A549 (cell line): ENCODE measurements at places on chromosomes 4 and X.

GRCh38 chr4:175290401-175290800 lies 372.2 kb downstream of the ADAM29 start:
- DNase-seq, result no peak

DNA sequence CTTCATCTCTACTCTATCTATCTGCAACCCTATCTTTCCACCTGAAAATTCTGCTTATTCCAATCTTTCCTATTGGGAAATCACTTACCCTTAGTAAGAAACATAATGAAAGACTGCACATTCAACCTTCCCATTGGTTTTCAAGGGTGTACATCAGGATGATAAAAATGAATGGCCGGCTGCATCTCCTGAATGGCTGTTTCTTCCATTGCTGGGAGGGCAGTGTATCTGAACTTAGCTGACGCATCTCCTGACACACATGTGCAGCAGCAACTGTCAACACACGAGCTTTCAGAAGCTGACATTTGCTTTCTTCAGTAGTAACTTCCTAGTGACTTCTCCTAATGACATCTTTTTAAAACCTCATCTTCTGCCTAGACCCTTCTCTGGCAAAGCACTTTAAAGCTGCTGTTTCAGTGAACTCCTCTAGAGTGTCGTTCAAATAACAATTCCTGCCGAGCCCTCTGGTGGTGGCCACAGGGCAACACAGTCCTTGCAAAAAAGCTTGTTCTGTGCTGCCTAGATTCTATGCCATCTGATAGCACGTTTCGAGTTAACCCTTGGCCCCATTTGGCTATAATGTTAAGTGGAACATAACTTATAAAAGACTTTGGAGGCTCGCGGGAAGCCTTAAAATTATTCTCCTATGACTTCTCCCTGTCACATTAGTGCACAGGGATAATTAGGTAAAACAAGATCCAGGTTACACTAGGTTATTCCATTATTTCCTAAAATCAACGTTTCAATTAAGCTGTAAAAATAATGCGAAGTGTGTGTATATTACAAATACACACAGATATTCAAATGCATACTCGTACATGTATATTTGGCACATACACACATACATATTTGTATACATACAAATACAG lies 2340.7 kb downstream of the PCDH7 start:
- DNase-seq, result peak; percentile 58

DNA sequence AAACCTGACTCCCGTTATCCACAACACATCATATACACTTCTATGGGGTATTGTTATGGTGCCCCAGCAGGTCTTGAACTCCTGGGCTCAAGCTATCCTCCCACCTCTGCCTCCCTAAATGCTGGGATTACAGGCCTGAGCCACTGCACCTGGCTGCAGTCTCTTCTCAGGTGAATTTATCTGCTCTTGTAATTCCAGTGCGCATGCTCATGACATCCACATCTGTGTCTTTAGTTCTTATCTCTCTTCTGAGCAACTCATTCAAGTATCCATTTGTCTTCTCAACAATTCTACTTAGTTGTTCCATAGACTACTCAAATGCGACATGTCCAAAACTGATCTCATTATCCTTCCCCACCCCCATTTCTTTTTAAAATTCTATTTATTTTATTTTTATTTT lies 20.5 kb upstream of the MID2 start:
- DNase-seq, result no peak

- no peak for DNase-seq
These were observed 190.7 kb downstream of the GLUD2 start for GRCh38 chrX:121238093-121238492.

DNA sequence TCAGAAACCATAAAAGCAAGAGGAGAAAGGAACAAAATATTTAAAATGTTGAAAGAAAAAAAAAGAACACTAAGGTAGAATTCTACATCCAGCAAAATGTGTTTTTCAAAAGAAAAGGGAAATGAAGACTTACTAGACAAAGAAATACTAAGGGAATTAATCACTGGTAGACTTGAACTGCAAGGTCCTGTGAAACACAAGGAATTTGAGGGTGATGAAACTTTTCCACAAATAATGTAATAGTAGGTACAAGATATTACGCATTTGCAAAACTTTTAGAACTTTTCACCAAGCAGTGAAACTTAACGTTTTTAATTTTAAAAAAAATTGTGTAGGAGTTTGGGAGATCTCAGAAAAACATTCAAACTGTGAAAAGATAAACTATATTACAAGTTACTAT lies 180.3 kb upstream of the MAGEB16 start:
- DNase-seq, result no peak

GRCh38 chrX:80876877-80877276 lies 67.2 kb upstream of the BRWD3 start:
- DNase-seq, result peak; percentile 5

DNA sequence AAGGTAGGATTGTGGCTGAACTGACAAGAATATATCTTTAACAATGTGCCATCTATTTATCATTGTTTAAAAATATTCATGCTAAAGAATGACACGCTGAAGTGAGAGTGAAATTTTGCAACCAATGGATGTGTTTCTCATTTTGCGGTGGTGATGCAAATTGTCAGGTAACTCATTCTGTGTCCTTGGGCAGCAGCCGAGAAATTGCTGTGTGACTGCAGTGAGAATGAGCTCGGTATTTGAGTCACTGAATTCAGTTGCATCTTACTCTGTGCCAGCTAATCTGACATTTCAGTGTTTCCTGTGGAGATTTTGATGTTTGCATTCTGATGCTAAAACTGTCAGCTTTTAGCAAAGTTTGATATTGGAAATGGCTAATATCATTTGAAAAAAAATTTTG lies 28.1 kb downstream of the MCUB start:
- no peak for DNase-seq

GRCh38 chr4:52780617-52781354 lies 29.6 kb upstream of the ERVMER34-1 start:
- no peak for DNase-seq

GRCh38 chr4:114026447-114026846 lies 47.0 kb upstream of the ARSJ start:
- no peak for DNase-seq

DNA sequence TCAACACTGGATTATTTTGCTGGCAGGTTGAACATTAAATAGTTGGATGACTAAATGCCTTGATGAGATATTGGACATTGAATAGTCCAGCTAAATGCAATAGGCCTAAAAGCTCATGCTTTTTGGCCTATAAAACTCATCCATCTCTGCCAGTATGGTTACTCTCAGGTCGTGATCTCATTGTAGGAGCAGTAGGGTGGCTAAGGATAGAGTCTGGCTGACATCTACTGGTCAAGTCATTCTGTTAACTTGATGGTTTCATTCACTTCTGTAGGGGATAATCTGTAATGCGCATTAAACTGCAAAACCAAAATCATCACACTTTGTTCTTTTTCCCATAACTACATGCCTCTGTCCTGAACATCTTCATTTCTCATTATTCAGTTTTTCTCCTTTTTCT lies 227.0 kb downstream of the DKK2 start:
- peak; percentile 20 for DNase-seq

- DNase-seq, result peak; percentile 12
These were observed 33.9 kb upstream of the STIM2 start for GRCh38 chr4:26826721-26827120.

DNA sequence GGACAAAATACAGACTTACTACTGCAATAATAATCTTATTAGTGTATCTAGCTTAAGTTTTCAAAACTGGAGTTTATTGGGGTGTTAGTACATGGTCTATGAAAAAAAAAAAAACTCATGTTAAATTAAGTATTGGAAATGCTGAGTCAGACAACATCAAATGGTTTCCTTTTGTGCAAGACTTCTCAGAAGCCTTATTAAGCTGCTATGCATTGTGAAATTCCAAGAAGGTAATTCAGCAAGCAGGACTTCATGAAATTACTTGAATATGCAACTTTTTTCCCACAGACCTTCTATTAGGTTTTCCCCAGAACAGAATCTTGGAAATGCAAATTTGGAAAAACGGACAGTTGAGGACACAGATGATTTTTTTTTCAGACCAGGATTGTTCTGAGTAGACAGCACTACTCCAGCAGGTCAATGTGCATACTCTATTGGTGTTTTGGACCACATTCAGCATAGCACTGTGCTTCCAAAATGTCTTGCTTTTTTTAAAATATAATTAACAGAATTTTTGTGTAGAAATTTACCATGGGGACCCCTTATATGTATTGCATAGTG lies 568.8 kb upstream of the TENM3 start:
- DNase-seq, result no peak

DNA sequence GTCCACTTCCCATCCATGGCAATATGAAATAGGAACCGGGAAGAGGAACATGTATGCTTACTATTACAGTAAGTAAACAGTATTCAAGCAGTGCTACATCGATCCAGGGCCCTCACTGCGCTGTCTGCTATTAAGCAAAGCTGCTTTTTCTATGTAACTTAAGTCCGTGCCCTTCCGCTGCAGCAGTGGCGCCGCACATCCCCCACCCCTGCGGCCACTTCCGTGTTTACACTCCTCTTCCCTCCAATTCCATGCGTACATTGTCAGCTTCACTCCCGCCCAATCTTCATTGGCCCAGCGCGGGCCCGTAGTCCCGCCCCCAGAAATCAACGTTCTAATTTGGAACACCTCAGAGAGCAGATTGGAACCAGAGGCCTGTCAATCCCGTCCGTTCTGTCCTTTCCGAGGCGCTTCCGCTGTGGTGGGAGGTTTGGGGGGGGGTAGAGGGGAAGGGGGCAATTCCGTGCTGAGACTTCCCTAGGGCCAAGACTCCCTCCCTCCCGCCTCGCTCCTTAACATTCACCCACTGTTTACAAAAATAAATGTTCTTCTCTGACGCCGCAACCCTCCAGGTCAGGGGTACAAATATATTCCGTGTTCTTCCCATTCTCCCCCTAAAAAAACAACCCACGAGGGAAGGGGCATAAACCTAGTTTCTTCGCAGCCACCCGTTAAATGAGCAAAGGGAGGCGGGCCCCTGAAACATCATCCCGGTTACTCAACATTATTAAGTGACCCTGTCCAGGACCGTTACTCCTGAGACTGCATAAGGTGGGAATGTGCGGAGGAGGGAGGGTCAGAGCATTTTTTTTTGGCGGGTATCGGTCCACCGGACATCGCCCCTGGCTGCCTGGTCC lies 67.4 kb downstream of the NOCT start:
- peak; percentile 96 for DNase-seq

DNA sequence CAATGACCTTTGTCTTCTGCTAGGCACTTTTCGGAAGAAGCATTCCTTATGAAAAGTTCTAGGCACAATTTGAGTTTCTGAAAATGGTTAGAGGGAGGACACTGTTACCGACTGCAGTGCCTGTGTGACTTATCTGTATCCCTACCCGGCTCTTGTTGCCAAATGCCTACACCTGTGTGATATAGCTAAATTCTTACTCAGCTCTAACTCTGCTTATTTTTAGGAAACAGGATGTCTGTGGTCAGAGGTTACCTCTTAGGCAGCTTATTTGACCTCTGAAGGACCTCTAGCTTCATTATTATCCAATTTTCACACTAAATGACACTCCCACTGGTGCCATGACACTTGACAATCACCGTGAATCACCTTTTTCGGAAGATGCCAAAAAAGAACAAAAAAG lies 561.1 kb upstream of the SMIM31 start:
- DNase-seq, result no peak

DNA sequence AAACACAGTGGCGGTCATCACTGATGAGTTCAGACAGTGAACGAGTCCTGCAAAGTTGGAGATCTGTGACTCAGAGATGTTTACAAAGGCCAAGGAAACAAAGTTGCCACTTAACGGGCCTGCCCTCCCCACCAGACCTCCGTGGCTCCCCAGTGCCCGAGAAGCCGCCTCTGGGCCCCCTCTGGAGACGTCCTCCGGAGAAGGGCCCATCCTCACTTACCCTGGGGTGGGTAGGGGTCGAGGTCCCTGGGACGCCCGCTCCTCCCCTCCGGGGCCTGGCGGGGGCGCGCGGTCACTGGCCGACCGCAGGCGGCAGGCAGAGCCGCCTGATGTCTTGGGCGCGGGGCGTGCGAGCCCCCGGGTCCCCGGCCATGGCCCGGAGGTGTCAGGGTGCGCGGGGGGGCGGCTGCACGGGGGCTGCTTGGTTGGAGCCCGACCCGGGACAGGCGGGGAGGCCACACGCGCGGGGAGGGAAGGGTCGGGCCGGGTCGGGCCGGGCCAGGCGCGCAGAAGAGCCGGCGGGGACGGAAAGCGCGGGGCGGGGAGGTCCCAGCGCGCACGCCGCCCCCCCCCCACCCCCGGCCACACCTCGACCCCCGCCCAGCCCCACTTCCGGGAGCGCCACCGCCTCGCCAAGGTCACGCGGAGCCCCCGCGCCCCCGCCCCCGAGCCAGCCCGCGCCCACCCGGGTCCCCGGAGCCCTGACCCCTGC lies 529 bp downstream of the DHRSX start:
- DNase-seq, result peak; percentile 73

- no peak for DNase-seq
These were observed 57.8 kb downstream of the DCLK2 start for GRCh38 chr4:150136036-150136435.

DNA sequence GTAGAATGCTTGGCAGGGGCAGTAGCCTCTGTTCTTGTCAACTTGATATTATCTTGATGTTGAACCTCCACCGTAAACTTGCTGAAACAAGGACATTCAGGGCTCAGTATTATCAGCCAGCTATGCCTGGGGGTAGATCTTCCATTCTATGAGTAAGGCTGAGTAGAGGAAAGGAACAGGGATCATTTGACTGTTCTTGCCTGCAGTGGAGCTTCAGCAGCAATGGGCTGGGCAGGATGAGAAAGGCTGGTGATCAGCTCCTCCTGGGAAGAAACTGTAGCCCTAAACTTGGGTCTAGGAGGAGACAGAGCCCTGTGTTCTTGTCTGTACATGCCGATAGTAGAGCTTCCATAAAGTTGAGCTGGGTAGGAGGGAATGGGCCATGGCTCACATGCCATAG lies 127.2 kb downstream of the CCSER1 start:
- DNase-seq, result no peak

DNA sequence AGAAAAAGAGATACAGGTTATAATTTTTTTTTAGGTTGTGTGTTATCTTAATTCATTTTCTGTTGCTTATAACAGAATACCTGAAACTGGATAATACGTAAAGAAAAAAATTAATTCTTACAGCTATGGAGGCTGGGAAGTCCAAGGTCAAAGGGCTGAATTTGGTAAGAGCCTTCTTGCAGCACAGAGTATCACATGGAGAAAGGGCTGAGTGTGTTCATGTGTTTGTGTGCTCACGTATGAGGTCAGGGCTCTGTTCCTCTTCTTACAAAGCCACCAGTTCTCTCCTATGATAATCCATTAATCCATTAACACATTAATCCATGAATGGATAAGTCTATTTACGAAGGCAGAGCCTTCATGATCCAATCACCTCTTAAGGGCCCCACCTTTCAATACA lies 8.6 kb upstream of the RAB28 start:
- DNase-seq, result no peak

GRCh38 chr4:80215449-80216052 lies 18.2 kb downstream of the PRDM8 start:
- no peak for DNase-seq

- DNase-seq, result no peak
These were observed 3.7 kb downstream of the SMS start for GRCh38 chrX:21944136-21944615.

DNA sequence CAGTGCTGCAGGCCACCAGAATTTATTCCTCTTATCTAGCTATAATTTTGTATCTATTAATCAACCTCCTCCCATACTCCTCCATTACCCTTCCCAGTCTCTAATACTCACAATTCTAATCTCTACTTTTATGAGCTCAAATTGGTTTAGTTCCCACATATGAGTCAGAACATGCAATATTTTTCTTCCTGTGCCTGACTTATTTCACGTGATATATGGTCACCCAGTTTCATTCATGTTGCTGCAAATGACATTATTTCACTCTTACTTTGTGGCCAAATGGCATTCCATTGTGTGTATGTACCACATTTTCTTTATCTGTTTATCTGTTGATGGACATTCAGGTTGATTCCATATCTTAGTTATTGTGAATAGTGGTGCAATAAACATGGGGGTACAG lies 483.5 kb downstream of the ACTRT1 start:
- DNase-seq, result no peak
